Activated naive CD8-positive, alpha-beta T cell treated with anti-CD3 and anti-CD28 coated beads, Interleukin-2, amount 10 ng/mL, durations not matched to agents 7 days and 5 days (primary cell): ENCODE measurements at places on chromosomes 6 and 20. TPM values are rescaled to one million over a fixed set of nuclear protein-coding genes. Genes with fewer than 3 reads are reported as not detected.

- DNase-seq = no peak
These were observed 389.2 kb downstream of the CD83 start for GRCh38 chr6:14506656-14507246.

DNA sequence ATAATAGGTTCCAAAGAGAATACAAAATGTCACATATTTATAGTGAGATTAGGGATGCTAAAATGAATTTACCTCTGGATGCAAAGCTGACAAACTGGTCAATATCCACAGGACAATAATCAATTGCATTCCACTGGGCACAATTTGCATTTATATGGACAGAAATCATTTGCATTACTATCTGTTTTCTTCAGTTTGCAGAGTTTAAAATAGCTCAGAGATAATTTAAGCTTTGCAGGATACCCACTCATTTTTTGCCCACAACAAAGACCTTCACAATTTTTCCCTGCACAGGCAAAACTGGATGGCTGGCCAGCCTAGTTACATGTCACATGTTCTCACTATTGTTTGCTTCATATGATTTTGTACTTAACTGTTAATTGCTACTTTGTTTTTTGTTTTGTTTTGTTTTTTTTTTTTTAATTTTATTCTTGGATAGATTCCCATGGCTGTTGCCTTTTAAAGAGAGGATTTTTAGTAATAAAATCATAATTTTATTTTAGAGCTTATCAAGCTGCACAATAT lies 483.5 kb downstream of the UTRN start:
- DNase-seq = no peak

DNA sequence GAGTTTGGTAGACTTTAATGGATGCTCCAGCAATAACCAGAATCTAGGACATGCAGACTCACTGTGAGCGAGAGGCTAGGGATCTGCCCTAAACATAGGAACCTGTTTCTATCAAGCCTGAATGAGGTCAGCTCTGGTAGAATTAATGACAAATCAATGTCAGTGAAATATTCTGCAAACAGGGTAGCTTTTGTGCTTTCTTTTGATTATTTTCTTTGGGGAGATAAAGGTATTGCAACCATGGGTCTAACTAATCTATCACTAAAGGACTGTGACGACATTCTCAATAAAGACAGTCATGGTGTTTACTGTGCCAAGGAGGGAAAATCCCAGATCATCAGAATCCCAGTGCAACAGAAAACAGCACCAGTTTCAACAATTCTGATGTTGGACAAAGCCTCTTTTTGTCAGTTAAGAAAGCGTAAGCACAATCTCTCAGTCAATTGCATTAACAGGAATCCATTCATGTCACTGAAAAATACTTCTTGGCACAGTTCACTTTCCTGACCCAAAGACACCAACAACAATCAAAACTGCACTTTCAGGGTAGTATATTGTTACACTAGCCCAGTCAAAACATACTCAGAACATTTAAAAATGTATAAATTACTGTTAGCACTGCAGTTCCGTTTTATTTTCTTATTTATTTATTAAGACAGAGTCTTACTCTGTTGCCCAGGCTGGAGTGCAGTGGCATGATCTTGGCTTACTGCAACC lies 36.8 kb upstream of the SMIM29 start:
- DNase-seq = no peak

- DNase-seq = no peak
These were observed 1130.1 kb downstream of the HACE1 start for GRCh38 chr6:103729658-103730057.

The OOEP gene
- total RNA-seq = 1.4 TPM

The RPL10A gene
- 1,398 TPM for total RNA-seq

DNA sequence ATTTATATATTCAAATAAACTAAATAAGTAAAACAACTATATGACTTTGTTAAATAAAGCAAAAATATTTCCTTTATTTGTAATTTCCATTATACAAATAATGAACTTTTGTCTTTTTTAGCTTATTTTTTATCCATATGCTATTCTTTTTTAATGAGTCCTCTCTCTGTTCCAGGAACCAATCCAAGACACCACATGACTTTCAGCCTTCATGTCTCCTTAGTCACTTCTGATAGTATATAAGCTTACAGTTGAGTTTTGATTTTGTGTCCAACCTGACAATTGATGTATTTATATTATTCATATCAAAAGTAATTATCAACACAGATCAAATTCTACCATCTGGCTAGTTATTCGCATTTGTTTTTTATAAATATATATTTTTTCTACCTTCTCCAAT lies 582.3 kb upstream of the GJE1 start:
- no peak for DNase-seq

- no peak for DNase-seq
These were observed 24.8 kb upstream of the DYNLRB1 start for GRCh38 chr20:34491226-34491931.

DNA sequence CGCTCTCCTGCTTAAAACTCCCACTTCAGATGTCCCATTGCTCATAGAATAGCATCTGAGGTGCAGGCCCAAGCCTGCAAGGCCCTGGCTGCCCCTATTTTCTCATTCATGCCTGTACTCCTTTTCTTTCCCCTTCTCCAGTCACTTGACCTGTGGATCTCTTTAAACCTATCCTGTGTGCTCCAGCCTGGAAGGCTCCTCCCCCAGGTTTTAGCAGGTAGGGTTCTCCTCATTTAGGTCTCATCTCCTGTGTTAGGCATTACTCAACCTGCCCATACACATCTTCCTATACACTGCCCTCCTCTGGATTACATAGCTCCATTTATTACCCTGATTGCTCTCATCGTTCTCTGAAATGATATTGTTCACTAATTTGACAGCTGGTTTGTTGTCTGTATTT lies 185.3 kb downstream of the BACH2 start:
- DNase-seq = no peak

DNA sequence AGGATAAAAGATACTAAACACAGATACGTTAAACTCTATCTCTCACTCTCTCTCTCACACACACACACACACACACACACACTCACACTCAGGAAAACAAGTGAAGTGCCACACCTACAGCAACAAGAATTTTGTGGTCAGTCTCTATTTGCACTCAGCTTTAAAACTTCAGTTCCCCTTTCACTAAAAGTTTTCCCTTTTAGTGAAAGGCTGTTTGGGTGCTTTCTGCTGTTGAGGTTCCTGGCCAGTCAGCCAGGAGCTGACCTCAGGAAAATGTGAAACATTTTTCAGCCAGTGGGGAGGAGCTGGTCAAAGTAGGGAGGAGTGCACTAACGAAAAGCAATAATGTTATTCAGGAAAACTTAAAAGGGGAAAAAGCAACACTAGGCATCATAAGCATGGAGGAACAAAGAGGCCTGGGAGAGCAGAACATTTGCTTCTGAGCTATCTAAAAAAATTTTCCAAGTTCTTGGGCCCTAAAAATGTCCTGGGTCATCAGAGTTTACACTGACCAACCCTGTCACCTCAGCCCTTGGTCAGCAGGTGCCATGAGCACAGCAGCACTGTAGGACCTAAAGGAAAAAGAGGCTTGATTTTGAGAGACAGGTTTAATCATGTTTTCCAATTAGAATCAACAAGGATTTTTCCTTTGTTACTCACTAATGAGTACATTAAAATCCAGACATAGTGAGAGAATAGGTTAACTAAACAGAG lies 30.7 kb upstream of the NT5E start:
- DNase-seq = no peak

DNA sequence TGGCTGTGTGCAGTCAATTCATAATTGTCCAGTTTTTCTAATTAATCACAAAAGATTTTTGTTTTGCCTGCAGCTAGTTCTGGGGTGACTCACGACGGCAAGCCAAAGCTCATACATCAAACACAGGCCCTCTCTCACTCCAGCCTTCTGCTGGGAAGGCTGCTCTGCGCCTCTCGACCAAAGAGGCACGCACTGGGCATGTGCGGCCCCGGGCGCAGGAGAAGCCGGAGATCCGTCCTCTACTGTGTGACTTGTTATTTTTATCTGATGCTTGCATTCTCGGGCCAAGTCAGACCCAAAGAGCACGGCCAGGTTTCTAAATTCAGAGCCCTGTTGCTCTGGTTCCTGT lies 98.5 kb downstream of the TFAP2A start:
- no peak for DNase-seq

- DNase-seq = no peak
These were observed 392.0 kb downstream of the SYNE1 start for GRCh38 chr6:152244998-152245630.

- no peak for DNase-seq
These were observed 5.2 kb downstream of the BTBD9 start for GRCh38 chr6:38634518-38634917.

The IL20RA gene
- total RNA-seq = not detected

The ARFRP1 gene
- 73.1 TPM for total RNA-seq

DNA sequence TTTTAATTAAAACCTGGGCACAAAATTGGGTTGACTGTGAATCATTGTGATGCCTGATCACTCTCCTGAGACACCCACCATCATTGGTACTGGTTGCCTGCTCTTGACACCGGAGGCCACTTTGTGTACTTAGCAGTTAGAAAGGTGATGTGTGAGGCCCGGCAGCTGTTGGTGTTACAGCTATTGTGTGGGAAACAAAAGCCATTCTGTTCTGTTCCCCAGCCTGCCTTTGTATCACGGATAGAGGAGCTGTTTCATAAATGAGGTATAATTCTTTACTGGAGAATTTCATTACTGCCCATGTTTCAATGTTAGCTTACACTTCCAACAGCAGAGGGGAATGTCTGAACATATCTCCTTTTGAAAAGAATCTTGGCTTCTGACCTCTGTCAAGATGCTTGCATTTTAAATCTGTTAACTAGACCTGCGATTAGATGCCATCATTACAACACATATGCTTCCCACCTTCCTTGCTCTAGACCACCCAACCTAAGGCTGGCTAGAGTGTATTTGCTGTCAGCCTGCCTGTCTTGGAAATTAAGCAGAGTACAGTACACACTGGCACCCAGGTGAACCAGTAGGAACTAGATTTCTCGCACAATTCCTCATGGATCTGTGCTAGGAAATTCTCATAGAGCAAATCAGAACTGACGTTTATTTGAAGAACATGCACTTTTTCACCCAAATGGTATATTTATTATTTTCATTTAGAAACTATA lies 142.4 kb upstream of the INSM1 start:
- no peak for DNase-seq

- DNase-seq = no peak
These were observed 8.1 kb upstream of the HINT3 start for GRCh38 chr6:125948455-125948854.

DNA sequence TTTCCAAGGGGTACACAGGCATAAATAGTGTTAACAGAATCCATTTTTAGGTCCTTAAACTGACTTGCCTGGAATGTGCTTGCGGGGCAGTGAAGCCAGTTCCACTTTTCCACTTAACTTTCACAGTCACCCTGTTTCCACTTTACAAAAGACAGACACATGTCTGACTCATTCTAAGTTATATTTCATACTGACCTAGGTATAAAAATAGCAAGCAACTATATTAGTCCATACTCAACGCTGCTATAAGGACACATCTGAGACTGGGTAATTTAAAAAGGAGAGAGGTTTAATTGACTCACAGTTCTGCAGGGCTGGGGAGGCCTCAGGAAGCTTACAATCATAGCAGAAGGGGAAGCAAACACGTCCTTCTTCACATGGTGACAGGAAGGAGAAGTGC lies 88.2 kb downstream of the MTFR2 start:
- no peak for DNase-seq

DNA sequence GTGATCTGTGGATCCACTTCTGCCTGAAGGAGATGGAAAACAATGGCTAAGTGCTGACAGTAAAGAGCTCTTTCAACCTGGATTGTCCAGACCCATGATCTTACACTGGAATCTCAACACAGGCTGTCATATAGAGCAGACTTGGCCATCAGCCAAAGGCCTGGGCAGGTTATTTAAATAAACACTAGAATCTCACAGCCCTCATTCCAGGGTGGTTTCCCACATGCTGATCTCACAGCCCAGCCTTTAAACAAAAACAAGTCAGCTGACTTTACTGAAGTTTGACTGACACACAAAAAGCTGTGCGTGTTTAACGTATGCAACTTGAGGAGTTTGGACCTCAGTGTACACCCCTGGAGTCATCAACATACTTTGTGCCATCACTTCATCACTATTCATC lies 28.4 kb downstream of the SYNDIG1 start:
- DNase-seq = no peak

The ZDHHC14 gene
- total RNA-seq = 5.2 TPM

- no peak for DNase-seq
These were observed 57.1 kb upstream of the GJE1 start for GRCh38 chr6:142075516-142076101.

GRCh38 chr6:47453372-47453936 lies 24.1 kb upstream of the CD2AP start:
- DNase-seq = no peak

DNA sequence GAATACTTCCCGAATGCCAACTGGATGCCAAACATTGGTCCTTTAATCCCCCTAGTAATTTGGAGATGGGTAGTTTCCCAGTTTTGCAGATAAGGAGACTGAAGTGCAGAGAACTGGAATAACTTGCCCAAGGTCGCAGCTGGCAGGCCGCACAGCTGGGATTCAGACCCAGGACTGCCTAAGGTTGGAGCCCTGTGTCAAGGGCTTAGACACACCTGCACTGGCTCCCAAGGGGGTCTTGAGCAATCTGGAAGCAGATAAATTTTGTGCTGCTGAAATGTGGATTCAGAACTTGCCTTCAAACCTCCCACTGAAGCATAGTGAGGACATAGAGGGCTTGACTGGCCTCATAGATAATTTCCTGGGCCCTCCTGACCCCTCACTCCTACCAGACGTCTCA lies 30.5 kb downstream of the FOXP4 start:
- DNase-seq = no peak

- DNase-seq = no peak
These were observed 203.1 kb downstream of the LMBRD1 start for GRCh38 chr6:69593706-69594105.

DNA sequence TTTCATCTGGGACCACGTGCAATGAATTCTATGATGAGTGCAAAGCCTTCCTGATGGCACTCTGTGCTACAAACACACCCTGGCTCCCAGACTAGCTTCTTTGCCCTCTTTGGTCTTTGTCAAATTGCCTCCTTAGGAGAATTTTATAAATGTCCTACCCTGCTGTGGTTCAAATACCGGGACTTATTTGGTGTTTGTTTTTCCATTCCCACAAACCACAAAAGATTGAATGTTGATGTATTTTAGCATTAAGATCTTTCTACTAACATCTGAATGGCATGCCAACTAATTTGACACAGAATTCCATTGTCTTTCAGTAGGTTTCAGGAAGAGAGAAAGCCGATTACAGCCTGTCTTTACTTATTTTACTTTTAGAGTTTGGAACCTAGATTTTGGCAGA lies 424.2 kb upstream of the SLC35B3 start:
- DNase-seq = no peak

GRCh38 chr6:1496836-1497760 lies 107.7 kb downstream of the FOXF2 start:
- DNase-seq = no peak
